ENCODE measurements at places on chromosomes 16 and 17.

- DNase-seq, result no peak
These were observed 34.9 kb downstream of the WNT9B start for GRCh38 chr17:46886310-46886663.

- DNase-seq, result no peak
These were observed 16.0 kb upstream of the SMIM5 start for GRCh38 chr17:75617218-75617617.

- DNase-seq, result no peak
These were observed 49.0 kb downstream of the TRARG1 start for GRCh38 chr17:1328437-1328836.

DNA sequence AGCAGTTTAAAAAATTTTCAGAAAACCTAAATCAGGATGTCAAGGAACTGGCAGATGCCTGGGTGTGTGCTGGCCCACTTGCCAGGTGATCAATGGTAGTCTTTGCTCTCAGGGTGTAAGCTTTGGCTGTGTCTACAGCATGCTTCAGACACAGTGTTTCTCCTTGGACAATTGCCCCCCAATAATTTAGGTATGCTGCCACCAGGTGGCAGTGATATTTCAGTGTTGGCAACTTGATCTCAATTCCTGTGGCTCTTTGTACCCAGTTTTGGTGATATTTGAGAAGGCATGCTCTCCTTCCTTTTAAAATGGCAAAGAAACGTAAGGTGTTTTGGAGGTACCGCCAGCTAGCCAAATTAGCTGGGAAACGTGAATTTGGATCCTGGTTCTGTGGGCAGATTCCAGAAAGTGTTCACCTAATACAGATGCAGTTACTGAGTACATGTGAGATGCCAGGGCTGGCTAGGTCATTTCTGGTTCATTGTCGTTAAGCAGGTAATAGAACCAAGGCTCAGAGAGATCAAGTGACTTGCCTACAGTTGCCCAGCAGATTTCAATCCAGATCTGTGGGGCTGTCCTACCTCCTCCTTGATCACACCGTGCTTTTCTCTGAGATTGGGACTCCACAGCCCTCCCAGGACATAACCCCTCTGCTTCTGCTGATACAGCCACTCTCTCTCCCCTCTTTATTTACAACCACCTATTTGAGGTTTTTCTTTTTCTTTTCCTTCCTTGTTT, 155.6 kb upstream of the PLCG2 start:
- peak; percentile 75 for DNase-seq

All from suppressor macrophage treated with lipopolysaccharide for 4 hours (primary cell).